ENCODE measurements at places on chromosomes 6 and 20.

GRCh38 chr6:30244560-30244959, 31.4 kb upstream of the TRIM26 start:
- no peak for DNase-seq

DNA sequence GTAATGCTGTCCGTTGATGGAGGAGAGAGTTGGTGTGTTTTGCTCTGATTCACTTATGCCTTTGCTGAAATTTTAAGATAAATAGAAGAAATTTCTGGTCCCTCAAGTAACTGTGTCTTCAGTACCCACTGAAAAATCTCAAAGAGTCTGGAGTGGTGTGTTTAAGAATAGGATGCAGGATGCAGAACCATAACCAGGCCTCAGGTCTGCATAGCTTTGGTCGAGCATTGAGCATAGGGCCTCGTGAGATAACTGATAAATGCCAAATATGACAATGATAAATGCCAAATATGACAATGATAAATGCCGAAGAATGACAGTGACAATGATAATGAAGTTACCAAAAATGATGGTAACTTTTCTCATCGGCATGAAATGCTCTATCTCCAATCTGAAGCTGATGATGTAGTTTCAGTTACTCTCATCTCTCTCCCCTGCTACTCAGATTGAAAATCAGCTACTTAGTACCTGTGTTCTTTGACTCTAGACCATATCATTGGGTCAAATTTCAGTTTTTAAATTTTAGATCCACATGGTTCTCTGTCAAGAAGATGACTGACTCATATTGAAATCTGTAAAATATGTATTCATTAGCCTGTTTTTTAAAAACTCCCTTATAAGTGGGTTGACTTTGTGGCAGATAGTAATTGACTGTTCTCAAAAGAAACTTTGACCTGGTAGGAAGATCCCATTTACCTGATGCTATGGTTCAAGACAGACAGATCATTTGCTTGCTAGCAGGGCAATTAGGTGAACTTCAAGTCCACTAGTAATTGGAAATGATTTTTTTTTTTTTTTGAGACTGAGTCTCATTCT, 96.6 kb downstream of the SLC16A10 start:
- no peak for DNase-seq

DNA sequence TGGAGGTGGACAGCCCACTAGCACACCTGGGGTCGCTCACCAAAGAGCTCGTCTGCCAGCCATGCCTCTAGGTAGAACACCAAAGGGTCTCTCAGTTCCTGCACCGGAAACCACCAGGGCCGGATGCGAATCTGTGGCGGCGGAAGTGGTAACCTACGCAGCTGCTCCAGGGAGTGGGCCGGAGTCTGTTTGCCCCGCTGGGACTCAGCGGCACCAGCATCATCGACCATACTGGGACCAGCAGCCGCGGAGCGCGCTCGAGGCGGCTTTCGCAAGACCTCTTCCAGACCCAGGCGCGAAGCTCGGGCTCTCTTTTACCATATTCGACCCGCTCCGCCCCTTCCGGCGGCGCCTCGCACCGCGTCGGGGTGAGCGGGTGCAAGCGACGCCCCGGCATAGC, at the start of gene OOEP:
TSS of gene OOEP (minus strand) at position 335 of the 400 bp plus-strand sequence. CDS start at position 230, 105 bp downstream.
- no peak for DNase-seq

- no peak for DNase-seq
These were observed 26.0 kb downstream of the FAM229B start for GRCh38 chr6:112113431-112113830.

DNA sequence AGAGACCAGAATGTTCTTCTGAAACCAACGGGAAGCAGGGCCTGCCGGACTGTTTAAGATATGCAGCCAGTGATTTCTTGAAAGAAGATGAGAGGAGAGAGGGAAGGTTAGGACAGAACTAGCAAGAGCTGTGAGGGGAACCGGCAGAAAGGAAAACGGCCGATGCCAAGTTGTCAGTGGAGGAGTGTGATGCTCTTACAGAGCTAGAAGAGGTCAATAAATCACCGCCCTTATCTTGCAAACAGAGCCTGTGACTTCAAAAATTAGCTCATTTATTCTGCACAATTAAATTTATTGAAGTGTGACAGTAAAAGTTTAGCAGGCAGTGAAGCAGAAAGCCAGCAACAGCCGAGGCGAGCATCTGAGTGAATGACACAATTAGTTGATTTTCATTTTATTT, 509.5 kb upstream of the ID4 start:
- no peak for DNase-seq

GRCh38 chr6:163092876-163093275, 321.6 kb upstream of the QKI start:
- no peak for DNase-seq

GRCh38 chr6:125200941-125201340, 47.4 kb downstream of the TPD52L1 start:
- DNase-seq: no peak

- no peak for DNase-seq
These were observed 145.3 kb upstream of the STXBP5 start for GRCh38 chr6:147058786-147059385.

- no peak for DNase-seq
These were observed 47.3 kb upstream of the SASH1 start for GRCh38 chr6:148295261-148295887.

GRCh38 chr20:63036291-63036690, 29.5 kb upstream of the BHLHE23 start:
- no peak for DNase-seq

DNA sequence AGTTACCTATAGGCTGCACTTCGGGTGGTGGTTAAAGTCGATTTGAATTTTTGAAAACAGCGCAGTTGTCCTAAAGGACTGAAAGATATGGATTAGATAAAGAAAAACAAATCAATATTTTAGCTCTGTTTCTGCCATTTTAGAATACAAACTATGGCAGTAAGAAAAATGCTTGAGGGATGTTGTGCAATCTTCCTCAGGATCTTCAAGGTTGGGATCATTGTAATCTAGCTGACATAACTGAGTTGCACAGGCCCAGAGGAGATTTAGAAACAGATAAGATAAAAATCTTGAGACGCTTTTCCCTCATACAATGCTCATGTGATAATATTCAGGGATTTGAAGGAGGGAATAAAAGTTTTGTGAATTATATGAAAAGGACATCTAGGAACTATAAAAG, 926 bp downstream of the PEX3 start:
- no peak for DNase-seq

DNA sequence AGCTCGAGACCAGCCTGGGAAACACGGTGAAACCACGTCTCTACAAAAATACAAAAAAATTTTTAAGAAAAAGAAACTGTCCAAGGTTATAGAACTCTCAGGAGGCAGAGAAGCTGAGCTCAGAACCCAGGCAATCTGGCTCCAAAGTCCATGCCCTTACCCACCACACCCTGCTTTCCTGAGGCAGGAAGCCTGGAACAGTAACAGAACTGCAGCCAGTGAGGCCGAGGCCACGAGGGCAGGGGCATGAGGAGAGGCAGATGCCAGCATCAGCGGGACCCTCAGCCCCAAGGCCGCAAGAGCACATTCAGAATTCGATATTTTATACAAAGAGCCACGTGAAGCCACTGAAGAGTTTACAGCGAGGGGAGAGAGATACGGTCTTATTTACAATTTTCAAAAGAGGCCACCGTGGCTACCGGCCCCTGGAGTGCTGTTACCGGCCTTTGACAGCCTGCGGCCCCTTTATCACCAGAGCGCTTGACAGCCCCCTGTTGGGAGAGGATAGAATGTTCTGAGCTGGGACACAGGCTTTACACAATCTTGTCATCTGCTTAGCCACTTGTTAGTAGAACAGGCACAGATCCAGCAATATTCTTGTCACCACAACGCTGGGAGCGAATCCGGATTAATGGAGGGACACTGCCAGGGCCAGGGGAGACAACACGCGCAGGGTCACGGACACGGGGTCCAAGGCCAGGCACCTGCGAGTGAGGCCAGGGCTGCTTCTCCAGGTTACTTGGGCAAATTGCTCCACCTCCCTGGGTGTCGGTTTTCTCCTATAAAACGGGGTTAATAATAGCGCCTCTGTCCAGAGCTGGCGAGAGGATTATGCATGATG, 5.6 kb downstream of the SPATA2 start:
- no peak for DNase-seq

DNA sequence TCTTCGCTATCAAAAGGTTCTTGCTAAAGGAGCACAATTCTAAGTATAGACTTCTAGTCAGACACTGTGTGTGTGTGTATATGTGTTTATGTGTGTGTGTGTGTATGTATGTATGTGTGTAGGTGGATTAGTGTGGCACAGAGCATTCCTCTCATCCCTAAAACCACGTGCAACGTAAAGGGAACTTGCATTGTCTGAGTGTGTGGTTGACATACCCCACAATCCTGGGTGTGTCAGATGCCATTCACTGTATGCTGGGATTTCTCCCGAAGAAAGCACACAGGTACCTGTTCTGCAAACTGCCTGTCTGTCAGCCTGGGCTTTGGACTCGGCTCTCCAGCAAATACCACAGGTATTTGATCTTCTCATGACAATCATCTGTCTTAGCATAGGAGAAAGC, 42.3 kb upstream of the TBC1D7 start:
- no peak for DNase-seq

DNA sequence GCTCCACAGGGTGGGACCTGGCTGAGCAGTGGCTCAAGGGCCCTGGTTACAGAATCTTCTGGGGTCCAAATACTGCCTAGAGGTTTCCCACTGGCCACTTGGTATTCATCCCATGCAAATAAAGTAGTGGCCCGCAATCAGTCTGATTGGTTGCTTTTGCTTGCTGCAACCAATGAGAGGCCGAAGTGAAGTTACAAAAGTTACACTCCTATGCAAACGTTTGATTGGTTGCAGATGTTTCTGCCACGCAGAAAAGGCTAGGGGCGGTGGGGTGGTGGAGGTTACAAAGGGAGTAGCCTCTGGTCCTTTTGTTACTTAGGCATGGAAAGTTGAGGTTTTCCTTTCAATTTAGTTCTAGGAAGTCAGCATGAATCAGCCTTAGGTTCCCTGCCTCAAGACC, 3.6 kb upstream of the NHLRC1 start:
- DNase-seq: no peak

- no peak for DNase-seq
These were observed 28.4 kb upstream of the OSTM1 start for GRCh38 chr6:108102965-108103364.

GRCh38 chr6:32194825-32195651, 2.6 kb upstream of the GPSM3 start:
- no peak for DNase-seq

- DNase-seq: no peak
These were observed 16.7 kb downstream of the DYNLT1 start for GRCh38 chr6:158627940-158628211.

DNA sequence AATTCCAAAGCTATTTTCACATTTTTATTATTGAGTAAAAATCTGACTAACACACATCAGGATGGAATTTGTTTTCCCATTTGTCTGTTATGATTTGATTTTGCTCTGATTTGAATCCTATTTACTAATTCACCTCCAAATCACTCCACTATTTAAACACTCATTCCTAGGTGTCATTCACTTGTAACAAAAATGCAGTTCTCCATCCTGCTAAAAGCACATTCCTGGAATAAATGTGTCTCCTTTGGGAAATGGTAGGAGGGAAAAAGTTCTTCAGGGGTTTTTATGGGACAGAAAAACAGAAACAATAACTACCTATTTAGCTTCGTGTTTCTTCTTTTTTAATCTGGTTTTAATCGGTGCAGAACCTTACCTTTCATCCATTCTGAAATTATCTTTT, 494.1 kb upstream of the CITED2 start:
- no peak for DNase-seq

GRCh38 chr6:30790724-30791383, 46.5 kb upstream of the IER3 start:
- DNase-seq: no peak

- no peak for DNase-seq
These were observed 42.5 kb downstream of the GABRR2 start for GRCh38 chr6:89272596-89272995.

- no peak for DNase-seq
These were observed 27.4 kb downstream of the ANKS1A start for GRCh38 chr6:34916348-34916967.

GRCh38 chr20:22243067-22243466, 341.3 kb downstream of the FOXA2 start:
- DNase-seq: no peak

DNA sequence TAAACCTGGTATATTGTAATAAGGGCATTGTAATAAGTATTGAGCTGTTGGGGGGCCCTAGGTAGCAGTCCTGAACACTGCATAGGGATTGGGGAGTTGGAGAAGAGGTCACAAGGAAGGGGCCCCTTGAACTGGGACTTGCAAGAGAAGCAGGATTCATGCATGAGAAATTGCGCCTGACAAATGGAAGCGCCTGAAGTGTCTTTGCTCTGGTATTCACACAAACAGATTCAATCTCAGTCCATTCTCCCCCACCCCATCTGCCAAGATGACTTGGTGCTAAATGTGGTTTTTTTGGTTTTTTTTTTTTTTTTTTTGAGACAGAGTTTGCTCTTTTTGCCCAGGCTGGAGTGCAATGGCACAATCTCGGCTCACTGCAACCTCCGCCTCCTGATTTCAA, 87.1 kb downstream of the CAP2 start:
- DNase-seq: no peak

DNA sequence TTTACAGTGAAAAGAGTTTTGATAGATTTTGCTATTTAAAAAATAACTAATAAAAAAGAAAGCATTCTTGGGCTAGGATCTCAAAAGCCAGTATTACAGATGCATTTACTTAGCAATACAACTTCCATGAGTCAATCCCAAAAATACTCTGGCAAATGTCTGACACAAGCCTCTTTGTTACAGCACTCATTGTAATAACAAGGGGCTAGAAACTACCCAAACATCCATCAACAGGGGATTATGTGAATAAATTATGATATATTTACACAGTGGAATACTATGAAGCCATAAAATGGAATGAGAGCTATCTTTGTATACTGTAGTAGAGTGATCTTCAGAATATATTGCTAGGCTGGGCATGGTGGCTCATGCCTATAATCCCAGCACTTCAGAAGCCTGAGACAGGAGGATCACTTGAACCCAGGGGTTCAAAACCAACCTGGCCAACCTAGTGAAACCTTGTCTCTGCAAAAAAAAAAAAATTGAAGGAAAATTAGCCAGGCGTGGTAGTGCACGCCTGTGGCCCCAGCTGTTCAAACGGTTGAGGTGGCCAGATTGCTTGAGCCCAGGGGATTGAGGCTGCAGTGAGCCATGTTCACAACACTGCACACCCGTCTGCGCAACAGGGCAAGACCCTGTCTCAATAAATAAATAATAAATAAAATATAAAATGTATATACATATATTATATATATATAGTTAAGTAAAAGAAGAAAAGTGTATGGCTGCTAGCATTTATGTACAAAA, 34.7 kb upstream of the TOP1 start:
- DNase-seq: no peak

GRCh38 chr6:63527658-63528514, 44.4 kb upstream of the LOC128125822 start:
- DNase-seq: no peak

GRCh38 chr6:72733045-72733444, 111.2 kb downstream of the KCNQ5 start:
- DNase-seq: no peak

GRCh38 chr6:111239461-111239860, 152.2 kb downstream of the SLC16A10 start:
- DNase-seq: no peak

DNA sequence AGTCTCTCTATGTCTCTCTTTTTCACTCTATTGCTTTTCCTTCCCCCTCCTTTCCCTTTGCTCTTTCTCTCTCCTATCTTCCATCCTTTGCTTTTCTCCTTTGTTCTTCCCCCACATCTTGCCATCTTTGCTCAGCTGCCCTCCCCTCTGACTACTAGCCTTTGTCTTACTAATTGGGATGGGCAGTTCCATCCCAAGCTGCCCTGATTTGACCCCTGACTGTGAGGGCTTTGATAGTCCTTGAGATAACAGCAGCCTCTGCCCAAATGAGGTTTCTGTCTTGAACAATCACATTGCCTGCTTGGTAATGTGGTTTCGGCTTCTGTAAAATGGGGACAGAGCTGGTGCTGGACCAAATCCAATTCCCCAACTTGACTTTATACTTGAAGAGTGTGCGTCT, 327.7 kb downstream of the DHX35 start:
- DNase-seq: no peak

Measured in omental fat pad (tissue), 4 donors.